Renal cortical epithelial cell (primary cell): ENCODE measurements at places on chromosomes 3 and 15. TPM values are rescaled to one million over a fixed set of nuclear protein-coding genes. Genes with fewer than 3 reads are reported as not detected.

EBLN2 gene
- 3.6 and 5.7 TPM in 2 replicates for total RNA-seq

C3orf49 gene
- total RNA-seq = not detected in 2 replicates

- DNase-seq = no peak
These were observed 91.1 kb upstream of the LRRN1 start for GRCh38 chr3:3707858-3708768.

DNA sequence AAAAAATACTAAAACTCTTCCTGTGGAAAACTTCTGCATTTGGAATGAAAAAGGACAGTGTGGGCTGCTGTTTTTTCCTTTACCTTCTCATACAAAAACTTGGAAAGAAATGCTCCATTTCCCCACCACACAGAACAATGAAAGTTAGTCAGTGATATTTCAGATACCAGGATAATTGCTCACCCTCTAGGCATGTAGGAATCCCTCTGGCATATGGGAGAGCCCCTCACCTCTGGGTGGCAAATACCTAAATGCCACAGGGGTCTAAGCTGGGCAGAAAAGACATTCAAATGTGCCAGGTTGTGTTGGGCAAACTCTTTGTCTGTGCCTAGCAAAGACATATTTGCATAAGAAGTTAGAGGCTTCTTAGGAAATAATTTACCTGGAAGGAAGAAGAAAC, 560.3 kb upstream of the NR2F2 start:
- DNase-seq = peak; percentile 98

- peak; percentile 23 for DNase-seq
These were observed 401.2 kb upstream of the NR2F2 start for GRCh38 chr15:95929232-95929846.

DNA sequence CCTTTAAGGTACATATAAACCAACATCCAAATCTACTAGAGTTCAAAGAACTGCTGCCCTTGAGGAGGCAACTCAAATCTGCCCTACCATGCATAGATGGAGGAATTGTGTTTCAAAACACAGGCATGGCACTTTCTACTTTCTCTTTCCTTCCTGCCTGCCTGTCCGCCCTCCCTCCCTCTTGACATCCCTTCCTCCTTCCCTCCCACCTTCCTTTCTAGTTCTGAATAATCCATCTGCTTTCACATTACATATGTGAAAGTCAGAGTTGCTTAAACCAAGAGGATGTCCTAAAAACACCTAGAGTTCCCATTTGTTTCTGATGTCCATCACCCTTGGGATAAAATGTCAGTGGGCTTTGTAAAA, 537.6 kb downstream of the FOXP1 start:
- no peak for DNase-seq

GRCh38 chr3:141350666-141351065, 17.6 kb upstream of the ZBTB38 start:
- DNase-seq = no peak
